Urothelium cell line (cell line): ENCODE measurements at places on chromosomes 2 and 18.

DNA sequence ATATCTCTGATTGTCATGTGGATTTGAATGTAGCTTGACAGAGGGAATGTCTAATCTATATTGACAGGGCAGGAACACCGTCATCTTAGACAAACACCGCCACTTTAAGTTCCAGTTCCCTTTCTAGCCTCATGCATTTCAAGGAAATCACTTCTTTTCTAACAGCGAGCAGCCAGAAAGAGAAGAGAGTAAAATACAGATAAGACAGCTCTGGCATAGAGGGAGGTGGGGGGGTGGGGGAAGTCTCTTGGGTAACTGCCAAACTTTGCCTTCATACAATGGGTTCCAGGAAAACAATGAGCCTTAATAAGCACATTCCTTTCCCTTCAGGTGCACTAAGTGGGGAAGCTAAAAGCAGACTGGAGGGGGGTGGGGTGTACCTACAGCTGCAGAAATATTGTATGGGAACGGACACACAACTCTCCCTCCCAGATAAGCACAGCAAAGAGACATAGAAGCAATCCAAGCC is 37.2 kb downstream of the CASP10 start:
- peak; percentile 42 for DNase-seq

- no peak for DNase-seq
These were observed 37.2 kb downstream of the MTERF4 start for GRCh38 chr2:241064802-241065354.

GRCh38 chr2:83340424-83340823 is 1118.7 kb downstream of the SUCLG1 start:
- no peak for DNase-seq

DNA sequence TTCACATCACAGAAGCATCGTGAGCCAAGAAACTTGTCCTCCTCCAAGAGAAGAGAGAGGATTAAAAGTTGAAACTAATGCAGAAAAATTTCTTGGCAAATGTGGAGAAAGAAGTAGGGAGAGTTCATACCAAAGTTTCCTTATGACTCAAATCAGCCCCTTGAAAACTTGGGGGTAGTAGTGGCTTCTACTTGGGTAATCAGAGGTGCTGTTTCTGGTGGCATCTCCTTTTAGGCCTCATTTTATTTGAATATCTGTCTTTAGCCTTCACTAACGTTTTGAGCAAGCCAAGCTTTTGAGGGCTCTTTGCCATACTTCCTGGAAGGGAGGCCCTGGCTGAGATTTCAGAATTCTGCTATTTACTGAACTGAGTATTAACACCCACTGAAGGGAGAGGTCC is 515.3 kb upstream of the MEX3C start:
- no peak for DNase-seq

DNA sequence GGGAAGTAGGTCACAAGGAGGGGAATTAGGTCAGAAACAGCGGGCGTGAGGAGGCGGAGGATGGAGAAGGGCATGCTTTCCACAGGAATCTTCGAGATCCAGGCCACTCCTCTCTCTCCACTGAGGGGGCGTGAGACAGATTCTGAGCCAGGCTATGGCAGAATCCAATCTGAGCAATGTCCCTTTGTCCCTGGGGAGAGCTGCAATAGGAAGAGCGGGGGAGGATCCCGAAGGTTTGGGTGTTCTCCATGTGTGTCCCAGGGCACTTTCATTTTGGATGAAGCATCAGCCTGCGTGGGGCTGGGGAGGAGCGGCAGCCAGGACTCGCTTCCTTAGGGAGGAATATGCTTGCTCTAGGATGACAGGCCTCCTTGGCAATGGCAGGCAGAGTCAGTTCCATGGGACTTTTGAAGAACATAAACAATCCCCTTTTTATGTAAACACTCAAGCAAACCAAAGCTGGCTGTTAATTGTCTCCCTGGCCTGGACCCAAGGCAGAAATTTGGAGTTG is 84.0 kb downstream of the LIPG start:
- peak; percentile 37 for DNase-seq

DNA sequence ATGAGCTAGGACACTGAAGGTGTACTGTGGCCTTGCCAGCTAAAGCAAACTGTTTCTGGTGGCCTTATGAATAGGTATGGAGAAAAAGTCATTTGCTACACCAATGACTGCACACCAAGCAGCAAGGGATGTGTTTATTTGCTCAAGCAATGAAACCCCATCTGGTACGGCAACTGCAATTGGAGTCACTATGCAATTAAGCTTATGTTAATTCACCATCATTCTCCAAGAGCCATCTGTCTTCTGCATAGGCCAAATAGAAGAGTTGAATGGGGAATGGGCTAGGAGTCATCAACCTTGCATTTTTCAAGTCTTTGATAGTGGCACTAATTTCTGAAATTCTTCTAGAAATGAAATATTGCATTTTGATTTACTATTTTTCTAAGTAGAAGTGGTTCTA is 372.0 kb downstream of the KCNJ3 start:
- no peak for DNase-seq

- no peak for DNase-seq
These were observed 109.9 kb upstream of the DTNA start for GRCh38 chr18:34600158-34600557.

DNA sequence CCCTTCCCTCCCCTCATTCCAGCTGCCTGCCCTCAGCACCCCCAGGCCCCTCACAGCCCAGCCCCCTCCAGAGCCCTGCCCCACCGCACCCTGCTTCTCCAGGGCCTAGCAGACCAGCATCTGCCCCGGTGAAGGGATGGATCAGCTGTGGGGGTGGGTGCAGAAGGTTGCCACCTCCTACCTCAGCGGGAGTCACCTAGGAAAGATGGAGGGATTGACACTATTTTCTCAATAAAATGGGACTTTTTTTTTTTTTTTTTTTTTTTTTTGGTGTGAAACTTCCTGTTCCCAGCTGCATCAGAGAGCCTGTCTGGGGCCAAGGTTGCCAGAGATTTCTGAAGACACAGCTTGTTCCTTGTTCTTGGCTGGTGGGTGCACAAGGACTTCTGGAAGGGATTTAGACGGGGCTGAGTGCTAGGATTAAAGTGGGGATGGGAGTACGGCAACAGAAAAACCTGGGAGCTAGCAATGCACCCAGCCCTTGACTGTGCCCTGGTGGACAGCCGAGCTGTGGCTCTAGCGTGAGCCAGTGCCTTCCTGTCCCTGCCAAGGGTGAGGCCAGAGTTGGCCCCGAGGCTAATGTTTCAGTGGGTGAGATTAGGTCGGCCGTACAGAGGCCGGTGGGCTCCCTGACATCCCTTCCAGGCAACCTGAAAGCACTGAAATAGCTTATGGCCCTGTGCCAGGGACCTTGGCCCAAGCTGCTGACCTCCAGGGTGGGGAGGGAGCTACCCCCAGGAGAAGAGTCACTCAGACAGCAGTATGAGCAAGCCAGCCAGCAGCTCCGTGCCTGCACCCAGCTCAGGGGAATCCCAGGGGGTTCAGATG is 4.6 kb downstream of the B3GNT7 start:
- peak; percentile 46 for DNase-seq

- DNase-seq, result no peak
These were observed 25.7 kb downstream of the FANCL start for GRCh38 chr2:58215429-58215828.

GRCh38 chr18:46821856-46822711 is 65.2 kb upstream of the ST8SIA5 start:
- DNase-seq, result no peak

- peak; percentile 73 for DNase-seq
These were observed 220.5 kb downstream of the PIEZO2 start for GRCh38 chr18:10928772-10929373.

DNA sequence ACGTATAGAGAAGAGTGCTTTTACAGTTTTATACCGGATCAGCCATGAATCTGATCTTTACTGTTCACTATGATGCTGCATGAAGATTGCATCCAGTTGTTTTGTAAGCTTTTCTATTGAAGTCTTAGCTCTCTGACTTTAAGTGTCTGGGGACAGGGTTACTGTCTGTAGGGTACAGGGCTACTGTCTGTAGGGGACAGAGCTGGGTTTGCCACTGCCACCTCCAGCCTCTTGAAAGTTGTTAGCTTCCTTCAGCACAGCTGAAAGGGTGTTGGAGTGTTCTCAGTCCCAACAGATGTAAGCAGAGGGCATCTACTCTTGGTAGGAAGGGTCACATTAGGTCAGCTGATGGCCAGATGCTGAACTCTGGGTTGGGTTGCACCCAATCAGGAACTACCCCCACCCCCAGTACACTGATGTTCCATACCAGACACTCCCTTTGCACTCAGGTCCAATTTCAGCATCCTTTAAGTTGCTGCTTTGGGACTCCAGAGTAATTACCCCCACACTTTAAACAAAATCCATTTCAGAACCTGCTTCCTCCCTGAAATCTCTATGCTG is 58.0 kb downstream of the MYL12B start:
- DNase-seq, result no peak

GRCh38 chr2:54840559-54841468 is 117.4 kb downstream of the EML6 start:
- no peak for DNase-seq

GRCh38 chr18:24300703-24301102 is 96.9 kb downstream of the OSBPL1A start:
- DNase-seq, result no peak

DNA sequence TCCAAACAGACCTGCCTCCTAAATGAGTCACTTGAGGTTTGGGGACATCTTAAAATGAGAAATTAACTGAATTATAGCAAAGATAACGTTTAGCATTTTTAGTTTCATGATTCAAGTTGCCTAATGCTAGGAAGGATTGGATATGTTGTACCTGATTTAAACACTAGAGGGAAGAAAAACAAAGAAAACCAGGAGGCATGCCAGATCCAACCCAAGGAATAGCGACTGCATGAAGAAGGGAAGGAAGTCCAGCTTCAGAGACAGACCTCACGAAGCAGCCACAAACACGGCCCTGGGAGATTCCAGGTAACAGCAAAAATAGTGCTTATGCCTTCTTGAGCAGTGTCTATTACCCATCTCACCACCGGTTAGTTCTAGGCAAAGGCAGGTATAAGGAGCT is 499.9 kb upstream of the SPHKAP start:
- peak; percentile 41 for DNase-seq

DNA sequence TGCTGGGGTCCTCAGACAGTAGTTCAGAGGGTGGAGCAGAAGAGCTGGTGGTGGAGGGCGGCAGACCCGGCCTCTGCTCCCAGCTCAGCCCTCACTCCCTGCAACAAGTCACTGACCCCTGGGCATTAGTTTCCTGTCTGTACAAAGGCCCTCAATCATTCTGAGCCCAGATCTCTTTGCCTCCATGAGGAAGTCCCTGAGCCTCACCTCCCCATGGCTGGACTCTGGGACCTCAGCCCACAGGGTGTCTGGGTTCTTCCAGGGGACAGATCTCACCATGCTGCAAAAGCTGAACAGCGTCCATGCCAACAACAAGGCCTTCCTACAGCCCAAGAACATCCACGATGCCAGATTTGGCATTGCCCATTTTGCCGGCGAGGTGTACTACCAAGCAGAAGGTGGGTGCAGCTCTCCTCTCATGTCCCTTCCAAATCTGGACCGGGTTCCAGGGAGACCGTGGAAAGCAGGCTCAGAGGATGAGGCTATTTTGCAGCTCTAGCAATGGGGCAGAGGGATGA is 49.1 kb downstream of the MYO7B start:
- no peak for DNase-seq
